ENCODE measurements at places on chromosomes 7 and 10. TPM values are rescaled to one million over a fixed set of nuclear protein-coding genes. Genes with fewer than 3 reads are reported as not detected.

DNA sequence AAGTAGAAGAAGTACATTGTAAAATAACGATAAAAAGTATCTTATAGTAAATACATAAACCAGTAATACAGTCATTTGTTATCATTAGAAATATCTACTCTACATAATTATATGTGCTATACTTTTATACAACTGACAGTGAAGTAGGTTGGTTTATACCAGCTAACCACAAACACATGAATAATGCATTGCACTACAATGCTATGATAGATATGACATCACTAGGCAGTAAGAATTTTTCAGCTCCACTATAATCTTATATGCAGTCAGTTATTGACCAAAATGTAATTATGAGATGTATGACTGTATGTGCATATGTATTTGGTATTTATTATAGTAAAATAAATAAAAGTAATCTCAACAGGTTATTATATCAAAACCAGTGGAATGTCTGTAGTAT is 23.4 kb upstream of the SGCE start:
- no peak for DNase-seq

DNA sequence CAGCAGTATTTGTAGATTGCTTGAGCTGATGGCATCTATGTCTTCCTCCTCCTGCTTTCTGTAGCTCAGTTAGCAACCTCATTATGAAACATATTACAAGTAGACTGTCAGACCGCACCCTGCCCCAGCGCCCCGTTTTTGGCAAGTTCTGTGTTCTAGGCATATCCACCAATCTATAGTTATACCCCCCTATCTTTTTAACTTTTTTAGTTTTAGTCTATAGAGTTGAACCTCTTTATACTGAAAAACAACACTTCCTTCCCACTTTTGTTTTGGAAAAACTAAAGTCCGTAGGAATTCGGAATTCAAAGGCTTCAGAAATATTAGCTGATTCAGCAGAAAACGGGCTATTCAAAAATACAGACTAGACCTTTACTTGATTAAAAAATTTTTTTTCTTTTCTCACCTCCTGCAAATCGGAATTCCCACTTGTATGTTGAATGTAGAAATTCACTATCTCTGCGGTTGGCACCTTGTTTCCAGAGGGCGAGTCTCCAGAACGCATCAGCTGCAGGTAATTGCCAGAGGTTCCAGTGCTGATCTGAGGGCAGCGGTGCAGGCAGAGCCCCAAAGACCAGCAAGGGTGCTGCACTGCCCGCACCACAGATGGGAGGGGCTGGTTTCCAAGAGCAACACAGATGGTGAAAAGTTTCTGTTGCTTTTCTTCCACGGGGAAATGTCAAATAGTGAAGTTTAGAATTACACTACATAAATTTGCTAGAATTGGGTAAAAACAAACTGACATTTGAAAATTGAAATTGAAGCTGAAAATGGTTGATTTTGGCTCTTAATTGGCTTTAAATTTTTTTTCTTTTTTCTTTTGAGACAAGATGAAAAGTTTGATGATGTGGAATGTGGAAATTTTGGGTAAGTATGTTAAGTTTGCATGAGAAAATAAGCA is 2.2 kb upstream of the FZD8 start:
- DNase-seq: no peak

- DNase-seq: no peak
Measured at GRCh38 chr7:44689427-44689826, 59.2 kb upstream of the ZMIZ2 start.

- DNase-seq: no peak
Measured at GRCh38 chr7:136290351-136290750, 313.2 kb upstream of the MTPN start.

- DNase-seq: no peak
Measured at GRCh38 chr10:23203369-23204325, 11.5 kb downstream of the PTF1A start.

DNA sequence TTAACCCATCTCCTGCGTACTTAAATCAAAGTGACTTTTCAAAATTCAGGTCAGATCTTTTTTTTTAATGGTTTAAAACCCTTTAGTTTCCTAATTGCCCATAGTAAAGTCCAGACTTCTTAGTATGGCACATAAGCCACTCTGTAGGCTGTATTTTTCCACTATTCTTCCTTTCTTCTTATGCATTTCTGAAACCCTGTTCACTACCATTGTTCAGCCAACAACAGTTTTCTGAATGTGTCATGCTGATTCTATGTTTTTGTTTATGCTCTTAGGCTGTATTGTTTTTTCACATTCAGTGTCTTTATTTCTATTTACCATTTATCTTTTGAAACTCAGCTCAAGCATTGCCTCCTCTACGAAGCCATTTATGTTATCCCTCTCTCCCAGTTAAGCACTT is 26.7 kb downstream of the CCSER2 start:
- DNase-seq: no peak

GRCh38 chr7:3192669-3193068 is 108.4 kb upstream of the SDK1 start:
- DNase-seq: no peak

DNA sequence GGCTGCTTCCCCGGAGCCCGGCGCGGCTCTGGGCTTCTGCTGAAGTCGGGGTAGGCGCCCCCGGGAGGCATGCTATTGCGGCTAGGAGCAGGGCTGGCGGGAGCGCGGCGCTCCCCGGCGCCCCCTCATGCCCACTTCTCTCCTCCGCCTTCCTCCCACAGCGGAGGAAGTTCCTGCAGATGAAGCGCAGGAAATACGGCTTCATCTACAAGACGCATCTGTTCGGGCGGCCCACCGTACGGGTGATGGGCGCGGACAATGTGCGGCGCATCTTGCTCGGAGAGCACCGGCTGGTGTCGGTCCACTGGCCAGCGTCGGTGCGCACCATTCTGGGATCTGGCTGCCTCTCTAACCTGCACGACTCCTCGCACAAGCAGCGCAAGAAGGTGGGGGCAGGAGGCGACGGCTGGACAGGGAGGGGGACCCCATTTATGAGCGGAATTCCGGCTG is 479 bp downstream of the CYP26A1 start:
- no peak for DNase-seq

DNA sequence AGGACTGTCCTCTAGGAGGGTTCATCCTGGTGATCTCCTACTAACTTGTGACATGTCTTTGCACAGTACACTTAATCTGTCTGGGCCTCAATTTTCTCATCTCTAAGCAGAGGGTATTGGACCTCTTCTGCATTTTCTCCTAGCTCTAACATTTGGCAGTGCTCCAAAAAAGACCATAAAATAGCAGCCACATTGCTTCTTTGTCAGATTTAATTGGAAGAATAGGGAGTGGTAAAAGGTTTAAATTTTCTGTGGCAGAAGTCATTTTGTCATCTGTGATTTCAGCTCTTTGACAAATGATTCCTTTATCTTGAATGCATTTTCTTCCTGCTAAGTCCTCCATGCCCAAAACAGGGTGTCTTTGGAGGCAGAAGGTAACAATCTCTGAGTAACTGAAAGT is 289.9 kb upstream of the LRGUK start:
- DNase-seq: no peak

- DNase-seq: no peak
Measured at GRCh38 chr7:158805937-158806336, 23.4 kb downstream of the ESYT2 start.

SUN3 gene
- not detected for total RNA-seq

SMKR1 gene
- 0.40 TPM for total RNA-seq

ASB10 gene
- not detected for total RNA-seq

SORCS1 gene
- total RNA-seq: 0.40 TPM

CCL24 gene
- not detected for total RNA-seq
